ENCODE measurements at places on chromosomes 11 and 22.

GRCh38 chr11:35436581-35437250, 17.4 kb upstream of the SLC1A2 start:
- no peak for DNase-seq

DNA sequence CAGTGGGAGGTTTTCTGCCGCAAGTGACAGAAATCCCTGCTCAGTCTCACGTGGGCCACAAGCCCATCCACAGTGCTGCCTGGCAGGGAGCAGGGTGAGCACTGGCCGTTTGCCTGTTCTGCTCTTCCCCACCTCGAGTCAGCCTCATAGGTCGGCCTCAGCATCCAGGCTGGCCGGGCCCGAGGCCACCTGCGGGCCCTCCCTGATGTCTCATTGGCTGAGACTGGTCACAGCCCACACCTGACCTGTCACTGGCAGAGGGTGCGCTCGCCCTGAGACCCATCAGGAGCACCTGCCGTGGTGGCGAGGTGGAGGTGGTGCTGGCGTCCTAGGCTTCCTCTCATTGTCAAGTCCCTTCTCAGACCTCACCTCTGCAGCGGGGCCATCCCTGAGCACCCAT, 72.1 kb downstream of the ELFN2 start:
- DNase-seq: no peak

- DNase-seq: no peak
Observed at GRCh38 chr22:39176143-39176713, 23.7 kb upstream of the CBX7 start.

DNA sequence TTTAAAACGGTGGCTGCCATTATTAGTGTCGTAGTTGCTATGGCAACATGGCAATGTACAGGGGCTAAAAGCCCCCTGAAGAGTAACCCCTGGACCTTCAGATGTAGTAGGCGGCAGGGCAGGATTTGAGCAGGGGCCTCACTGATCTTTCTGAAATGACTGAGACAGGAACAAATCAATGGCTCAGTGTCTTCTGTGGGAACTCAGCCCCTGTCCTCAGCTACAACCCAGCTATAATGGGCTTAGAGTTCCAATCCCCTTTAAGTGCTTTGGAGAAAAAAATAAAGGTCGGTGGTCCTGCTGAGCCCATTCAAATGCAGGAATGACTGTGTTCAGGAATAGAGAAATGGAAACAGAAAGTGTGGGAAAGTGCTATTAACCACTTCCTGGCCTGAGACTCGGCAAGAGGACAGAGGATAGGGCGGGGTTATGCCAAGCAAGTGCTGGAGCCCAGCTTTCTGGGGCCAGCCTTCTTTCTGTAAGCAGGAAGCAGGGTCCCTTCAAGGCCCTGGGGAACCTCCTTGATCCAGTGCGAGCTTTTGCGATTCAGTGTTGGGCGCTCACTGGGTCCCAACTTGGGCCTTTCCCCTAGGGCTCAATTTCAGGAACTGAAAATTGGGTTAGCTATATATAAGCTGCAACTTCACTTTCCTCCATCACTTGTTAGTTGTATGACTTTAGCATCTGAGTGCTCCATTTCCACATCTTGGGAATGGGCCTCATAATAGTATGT, 6.1 kb upstream of the CD82 start:
- no peak for DNase-seq

DNA sequence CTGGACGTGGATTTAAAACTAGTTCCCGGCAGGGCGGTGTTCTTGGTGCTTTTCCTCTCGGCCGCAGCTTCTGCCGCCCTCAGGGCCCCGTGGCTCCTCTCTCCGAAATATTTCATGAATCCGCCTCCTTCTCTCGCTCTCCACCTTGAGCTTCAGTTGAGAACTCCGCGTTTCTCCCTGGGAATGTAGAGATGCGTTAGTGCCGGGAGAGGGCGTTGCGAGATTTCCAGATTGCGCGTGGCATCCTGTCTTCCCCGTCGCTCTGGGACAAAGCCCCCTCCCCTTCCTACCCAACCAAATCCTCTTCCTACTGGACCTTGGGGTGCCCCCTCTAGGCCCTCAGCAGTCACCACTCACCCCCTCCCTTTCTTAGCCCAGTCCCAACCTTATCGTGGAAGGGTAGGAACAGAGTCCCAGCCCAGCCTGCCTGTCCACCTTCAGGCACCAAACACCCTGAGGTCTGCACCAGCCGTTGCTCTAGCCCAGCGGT, 15.5 kb upstream of the RAC2 start:
- no peak for DNase-seq

GRCh38 chr11:1168721-1169161, 11.0 kb downstream of the MUC5AC start:
- DNase-seq: no peak

- DNase-seq: no peak
Observed at GRCh38 chr11:70292863-70293262, 22.4 kb downstream of the PPFIA1 start.

GRCh38 chr11:6895010-6895409, 2.7 kb upstream of the OR2D2 start:
- no peak for DNase-seq

GRCh38 chr22:46969961-46970360, 207.5 kb downstream of the TBC1D22A start:
- DNase-seq: no peak

GRCh38 chr22:50731811-50732624, 6.0 kb upstream of the ACR start:
- peak; percentile 32 for DNase-seq

DNA sequence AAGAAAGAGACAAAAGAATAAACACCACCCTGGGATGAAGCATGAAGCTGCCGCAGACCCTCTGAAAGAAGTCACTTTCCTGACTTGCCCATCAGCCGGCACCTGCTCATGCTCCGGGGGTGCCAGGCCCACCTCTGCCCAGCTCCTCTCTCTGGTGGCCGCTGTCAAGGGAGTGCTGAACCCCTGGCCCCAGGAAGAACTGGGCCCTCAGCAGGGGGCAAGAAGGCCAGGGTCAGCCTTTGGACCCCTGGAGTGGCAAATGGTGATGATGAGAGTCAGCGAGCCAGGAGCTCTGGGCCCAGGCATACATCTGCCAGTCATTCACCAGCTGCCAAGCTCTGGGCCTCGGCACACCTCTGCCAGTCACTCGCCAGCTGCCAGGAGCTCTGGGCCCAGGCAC, 17.4 kb downstream of the TTLL8 start:
- no peak for DNase-seq
